ENCODE measurements at places on chromosomes 5 and 9.

DNA sequence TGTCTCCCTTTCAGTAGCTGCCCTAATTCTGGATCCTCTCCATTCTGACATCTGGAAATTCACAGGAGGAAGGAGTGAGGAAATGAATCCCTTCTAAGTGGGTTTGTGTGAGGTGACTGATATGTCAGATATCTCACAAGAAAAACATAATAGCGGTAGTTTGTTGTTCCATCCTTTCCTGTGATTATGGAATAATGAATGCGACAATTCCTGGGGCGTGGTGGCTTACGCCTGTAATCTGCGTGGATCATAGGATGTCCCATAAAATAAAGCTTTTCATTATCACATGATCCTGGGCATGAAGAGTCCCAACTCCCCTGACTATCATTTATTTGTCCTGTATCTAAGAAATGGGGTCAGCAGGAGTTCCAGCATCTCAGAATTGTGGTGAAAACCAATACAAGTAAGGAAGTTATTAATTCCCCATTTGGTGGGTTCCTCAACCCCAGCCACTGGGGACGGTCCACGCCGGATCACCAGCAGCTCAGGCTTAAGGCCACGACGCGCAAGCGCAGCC is 375 bp upstream of the C5orf24 start:
- DNase-seq, result no peak

GRCh38 chr5:73952872-73953271 is 326.9 kb downstream of the ARHGEF28 start:
- DNase-seq, result no peak

DNA sequence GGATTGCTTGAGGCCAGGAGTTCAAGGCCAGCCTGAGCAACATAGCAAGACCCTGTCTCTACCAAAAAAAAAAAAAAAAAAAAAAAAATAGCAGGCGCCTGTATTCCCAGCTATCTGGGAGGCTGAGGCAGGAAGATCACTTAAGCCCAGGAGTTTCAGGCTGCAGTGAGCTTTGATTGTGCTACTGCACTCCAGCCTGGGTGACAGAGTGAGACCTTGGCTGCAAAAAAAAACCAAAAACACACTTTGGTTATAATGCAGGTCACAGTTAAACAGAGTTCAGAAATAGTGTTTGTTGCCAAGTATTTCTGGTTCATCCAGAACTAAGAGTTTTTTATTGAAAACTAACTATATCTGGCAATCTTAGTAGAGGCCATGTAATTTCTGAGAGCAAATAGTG is 24.1 kb upstream of the IL6ST start:
- DNase-seq, result no peak

DNA sequence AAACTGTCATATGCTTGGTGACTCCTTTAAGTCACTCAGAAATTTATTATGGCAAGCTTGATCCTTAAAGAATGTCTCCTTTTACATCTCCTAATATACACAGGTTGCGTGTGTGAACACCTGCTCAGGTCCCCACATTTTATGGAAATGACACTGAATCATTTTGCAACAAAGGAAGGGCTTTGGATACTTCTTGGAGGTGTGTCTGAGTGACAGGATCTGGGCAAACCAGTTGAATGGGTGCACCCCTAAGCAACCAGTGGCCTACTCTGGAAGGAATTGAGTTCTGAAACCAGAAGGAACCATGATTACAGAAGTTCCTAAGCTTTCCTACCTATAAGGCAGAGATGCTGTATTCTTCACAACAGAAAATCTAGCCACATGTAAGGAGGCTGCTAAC is 483.9 kb upstream of the KLF4 start:
- DNase-seq, result no peak

DNA sequence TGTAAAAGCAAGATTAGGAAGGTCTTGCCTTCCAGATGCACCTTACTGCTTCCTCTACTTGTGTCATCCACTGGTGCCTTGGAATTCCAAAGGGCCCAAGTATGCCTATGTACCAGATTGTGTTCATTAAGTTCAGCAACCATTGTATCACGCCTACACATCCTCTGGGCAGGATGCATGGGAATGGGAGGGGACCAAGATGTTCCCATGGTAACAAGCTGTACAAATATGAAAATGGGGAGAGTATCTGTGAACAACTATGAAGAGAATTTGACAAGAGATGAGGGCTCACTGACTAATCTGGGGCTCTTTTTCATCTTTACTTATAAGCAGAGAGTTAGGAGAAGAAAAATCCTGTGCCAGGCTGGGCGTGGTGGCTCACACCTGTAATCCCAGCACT is 137.8 kb upstream of the MAP1B start:
- no peak for DNase-seq

DNA sequence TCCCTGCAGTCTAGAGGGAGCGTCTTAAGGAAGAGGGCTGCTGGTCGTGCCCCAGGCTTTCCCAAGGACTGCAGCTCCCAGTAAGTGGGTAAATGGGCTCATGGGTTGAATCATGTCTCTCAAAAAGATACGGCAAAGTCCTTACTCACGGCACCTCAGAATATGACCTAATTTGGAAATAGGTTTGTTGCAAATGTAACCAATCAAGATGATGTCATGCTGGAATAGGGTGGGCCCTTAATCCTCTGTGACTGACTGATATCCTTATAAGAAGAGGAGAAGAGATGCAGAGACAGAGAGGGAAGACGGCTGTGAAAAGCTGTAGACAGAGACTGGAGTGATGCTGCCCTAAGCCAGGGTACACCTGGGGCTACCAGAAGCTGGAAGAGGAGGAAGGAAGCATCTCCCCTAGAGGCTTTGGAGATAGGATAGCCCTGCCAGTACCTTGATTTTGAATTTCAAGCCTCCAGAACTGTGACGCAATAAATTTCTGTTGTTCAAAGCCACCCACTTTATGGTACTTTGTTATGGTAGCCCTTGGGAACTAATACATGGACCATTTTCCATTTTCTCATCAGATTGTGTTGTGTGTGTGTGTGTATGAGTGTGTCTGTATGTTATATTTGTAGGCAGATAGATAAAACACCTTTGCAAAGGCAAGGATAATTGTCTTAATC is 15.0 kb downstream of the GALNT10 start:
- no peak for DNase-seq

DNA sequence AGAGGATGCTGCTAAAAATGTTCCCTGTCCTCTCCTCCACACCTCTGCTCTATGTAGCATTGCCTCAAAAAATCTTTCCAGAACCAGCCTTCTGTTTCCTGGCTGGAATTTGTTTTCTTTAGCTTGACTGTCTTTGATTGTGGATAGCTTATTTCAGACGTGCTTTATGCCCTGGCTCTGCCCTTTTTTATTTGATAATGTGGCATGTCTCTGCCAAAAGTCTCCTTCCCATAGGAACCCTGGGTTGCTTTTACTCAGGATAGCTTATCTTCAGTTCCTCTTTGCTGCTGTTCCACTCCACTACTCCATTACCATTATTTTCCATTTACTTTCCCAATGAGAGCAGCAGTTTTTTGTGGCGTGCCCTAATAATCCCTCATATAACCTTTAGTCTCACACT is 885 bp upstream of the TMEM252 start:
- no peak for DNase-seq

GRCh38 chr9:98973576-98973975 is 29.9 kb downstream of the COL15A1 start:
- DNase-seq, result no peak

DNA sequence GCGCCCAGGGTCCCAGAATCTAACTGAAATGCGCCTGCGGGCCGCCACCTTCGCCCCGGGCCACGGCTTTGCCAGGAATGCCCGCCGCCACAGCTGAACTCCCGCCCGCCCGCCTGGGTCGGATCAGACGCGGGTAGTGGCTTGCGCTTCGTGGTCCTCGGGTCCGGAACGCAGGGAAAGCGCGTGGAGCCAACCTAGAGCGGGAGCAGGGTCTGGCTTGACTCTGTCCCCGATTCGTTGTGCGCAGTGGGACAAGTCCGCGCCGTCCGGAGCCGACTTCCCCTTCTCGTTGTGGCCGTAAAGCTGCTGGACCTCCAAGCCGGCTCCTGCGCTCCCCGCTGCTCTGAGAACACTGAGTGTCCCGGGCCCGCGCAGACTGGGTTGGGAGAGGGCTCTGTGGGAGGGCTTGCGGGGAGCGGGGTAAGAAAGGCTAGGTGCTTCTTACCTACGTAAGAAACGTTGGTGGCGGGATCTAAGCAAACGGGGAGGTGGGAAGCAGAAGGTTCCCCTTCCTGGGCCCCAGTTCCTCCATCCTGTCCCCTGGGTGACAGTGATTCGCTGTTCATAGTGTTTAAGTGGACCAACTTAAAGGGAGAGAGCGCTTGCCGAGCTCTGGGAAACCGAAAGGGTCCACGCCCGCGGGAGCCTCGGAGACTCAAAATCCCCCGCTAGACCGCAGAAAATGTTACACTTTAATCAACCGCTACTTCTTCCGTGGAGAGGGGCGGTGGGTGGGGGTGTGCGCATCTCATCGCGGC is 4.4 kb upstream of the FOXE1 start:
- DNase-seq, result no peak

DNA sequence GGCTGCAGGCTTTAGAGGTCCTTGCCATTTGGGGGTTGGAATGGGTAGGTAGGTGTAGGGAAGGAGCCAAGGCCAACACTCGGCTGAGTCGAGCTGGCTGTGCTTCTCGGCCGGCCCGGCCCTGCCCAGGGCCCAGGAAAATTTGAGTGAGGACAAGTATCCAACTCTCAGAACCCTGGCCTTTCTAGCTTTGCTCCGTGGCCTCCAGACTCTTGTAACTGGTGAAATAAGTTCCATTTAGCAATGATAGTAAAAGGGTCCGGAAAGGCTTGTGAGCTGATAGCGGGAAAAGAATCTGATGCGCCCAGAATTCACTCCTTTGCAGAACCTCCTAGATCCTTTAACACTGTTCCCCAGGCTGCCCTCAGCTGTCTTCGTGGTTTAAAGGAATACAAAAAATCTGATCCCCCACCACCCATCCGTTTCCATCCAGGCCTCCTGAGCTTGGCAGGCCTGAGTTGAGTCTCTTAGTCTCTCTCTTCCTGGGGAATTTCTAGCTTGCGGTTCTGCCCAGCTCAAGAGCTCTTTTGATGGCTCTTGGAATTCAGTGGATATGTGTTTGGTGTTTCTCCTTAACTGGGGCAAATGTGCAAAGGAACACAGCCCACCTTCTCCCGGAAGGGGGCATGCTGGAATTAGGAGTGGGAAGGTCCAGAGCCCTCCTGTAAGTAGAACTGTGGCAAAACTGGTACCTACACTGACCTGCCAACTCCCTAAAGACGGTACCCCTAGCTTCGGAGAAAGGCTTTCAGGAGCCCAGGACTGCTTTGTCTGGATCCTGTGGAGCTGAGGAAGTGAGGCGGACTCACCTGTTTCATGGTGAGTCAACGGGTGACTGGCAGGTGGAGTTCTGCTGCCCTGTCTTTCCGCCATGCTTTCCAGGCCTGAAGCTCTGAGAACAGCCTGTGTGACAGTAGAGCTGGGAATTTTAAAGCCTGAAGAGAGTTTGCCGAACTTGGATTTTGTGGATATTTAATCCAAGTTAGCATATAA is 1.7 kb downstream of the DMRT3 start:
- no peak for DNase-seq

- no peak for DNase-seq
These were observed 179.9 kb downstream of the ATPSCKMT start for GRCh38 chr5:10069637-10070313.

GRCh38 chr9:74443036-74443750 is 53.9 kb upstream of the RORB start:
- DNase-seq, result no peak

GRCh38 chr5:62341783-62342475 is 35.9 kb downstream of the KIF2A start:
- DNase-seq, result no peak

- no peak for DNase-seq
These were observed 143.1 kb downstream of the ELAVL2 start for GRCh38 chr9:23682891-23683431.

- DNase-seq, result no peak
These were observed 6.1 kb downstream of the SUSD3 start for GRCh38 chr9:93064392-93065134.

- DNase-seq, result no peak
These were observed 9.0 kb downstream of the CREBRF start for GRCh38 chr5:173065155-173065554.

- DNase-seq, result peak; percentile 35
These were observed 147.6 kb downstream of the AUH start for GRCh38 chr9:91214086-91214485.

GRCh38 chr9:137311986-137312851 is 10.1 kb upstream of the NRARP start:
- no peak for DNase-seq

DNA sequence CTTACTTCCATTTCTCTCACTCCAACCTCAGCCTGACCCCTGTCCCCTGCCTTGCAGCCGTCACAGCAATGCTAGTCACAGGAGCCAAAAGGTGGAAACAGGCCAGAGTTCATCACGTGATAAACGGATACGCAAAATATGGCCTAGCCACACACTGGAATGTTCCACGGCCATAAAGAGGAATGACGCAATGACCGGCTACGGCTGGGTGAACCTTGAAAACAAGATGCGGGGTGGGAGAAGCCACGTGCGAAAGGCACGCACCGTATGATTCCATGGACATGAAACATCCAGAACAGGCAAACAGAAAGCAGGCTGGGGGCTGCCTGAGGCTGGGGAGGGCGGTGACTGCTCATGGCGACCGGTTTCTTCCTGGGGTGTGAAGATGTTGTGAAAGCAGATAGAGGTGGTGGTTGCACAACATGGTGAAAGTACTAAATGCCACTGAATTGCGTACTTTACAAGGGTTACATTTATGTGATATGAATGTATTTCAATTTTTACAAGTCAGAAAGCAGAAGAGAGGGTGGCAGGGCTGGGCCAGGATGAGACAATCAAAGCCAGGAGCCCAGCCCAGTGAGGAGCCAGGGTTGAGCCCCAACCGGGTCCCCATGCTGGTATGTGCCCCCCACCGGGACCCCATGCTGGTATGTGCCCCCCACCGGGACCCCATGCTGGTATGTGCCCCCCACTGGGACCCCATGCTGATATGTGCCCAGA is 117.8 kb upstream of the SARDH start:
- no peak for DNase-seq

GRCh38 chr5:140075371-140075770 is 32.3 kb upstream of the NRG2 start:
- DNase-seq, result no peak

DNA sequence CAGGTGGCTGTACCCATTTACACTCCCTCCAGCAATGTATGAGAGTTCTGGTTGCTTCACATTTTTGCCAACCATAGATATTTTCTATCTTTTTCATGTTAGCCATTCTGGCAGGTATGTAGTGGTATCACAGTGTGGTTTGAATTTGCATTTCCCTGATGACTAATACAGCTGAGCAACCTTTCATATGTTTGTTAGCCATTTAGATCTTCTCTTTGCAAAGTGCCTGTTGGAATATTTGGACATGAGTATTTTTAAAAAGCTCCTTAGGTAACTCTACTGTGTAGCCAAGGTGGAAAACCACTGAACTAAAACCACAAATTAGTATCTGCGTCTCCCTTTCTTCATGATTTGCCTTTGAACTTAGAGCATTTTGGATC is 31.9 kb downstream of the IRF1 start:
- no peak for DNase-seq

- no peak for DNase-seq
These were observed 17.3 kb upstream of the MSX2 start for GRCh38 chr5:174706997-174707572.

GRCh38 chr9:132201780-132202703 is 40.2 kb downstream of the NTNG2 start:
- no peak for DNase-seq

- DNase-seq, result no peak
These were observed 69.7 kb downstream of the FOCAD start for GRCh38 chr9:20753761-20754160.

GRCh38 chr5:157030692-157031091 is 28.2 kb downstream of the HAVCR1 start:
- DNase-seq, result no peak

GRCh38 chr9:19288081-19288480 is 57.6 kb downstream of the DENND4C start:
- DNase-seq, result no peak
